ENCODE measurements at places on chromosomes 1 and 21.

- DNase-seq: no peak
These were observed 90.7 kb downstream of the CDC7 start for GRCh38 chr1:91591175-91591974.

- no peak for DNase-seq
These were observed 271.1 kb upstream of the DEPDC1 start for GRCh38 chr1:68767941-68768340.

DNA sequence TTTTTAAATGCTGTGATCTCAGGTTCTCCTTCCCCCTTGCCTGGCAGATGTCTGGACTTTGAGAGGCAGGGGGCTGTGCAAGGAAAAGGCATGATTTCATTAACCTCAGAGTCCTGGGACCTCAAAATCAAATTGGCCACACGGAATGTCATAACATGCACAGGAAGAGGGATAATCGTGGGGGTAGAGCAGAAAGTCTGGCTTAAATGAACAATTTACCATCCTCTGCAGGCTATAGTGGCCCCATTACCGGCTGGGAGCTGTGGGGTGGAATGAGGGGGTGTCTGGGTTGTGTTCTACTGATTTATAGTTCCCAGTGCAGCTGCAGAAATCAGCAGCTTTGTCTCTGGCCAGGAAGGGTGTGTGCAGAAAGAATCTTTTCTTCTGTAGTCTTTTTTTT is 10.8 kb downstream of the OPRD1 start:
- no peak for DNase-seq

DNA sequence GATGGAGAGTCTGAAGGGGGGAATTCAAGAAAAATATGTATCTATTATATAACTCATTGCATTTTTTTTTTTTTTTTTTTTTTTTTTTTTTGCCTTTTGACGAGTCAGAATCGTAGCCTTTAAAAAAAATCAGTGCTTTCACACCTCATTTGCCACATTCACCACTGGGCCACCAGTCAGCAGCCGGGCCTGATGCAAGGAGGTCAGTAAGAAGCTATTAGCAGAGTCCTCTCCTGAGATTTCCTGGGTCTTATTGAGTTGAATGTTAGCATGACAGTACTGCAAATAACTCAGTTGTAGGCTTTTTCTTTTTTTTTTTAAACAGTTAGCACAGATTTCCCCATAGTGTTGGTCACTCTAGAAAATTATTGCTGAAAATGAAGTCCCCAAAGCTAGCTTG is 139.8 kb downstream of the SPATA17 start:
- no peak for DNase-seq

GRCh38 chr1:8116894-8117264 is 90.8 kb upstream of the ERRFI1 start:
- DNase-seq: no peak

DNA sequence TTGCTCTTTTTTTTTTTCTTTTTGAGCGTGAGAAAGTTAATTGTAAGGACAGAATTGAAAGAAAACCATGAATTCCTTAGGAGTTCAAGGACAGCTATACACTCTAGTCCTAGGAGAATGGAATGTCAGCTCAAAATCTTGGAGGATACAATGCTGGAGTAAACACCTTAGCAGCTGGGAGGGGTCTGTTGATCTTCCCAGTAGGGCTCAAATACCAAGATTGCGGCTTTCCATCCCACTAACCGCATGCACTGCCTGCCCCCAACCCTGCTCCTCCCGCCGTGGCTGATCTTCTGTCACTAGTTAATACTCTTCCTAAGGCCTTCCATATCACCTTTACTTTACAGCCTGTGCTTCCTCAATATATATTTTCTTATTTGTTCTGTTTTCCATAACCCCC is 2.6 kb upstream of the PDC start:
- no peak for DNase-seq

GRCh38 chr21:27132266-27132665 is 165.4 kb upstream of the ADAMTS5 start:
- no peak for DNase-seq

DNA sequence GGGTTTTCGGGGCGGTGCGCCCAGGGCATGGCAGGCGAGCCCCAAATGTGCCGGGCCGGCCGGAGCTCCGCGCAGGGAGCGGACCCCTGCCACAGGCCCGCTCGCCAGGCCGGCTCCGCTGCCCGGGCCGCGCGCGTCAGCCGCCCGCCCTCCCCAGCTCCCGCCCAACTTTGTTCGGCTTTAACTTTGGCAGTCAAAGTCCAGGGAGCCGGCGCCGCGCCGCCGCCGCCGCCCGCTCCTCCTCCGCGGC is 488 bp downstream of the SLC35D1 start:
- no peak for DNase-seq

DNA sequence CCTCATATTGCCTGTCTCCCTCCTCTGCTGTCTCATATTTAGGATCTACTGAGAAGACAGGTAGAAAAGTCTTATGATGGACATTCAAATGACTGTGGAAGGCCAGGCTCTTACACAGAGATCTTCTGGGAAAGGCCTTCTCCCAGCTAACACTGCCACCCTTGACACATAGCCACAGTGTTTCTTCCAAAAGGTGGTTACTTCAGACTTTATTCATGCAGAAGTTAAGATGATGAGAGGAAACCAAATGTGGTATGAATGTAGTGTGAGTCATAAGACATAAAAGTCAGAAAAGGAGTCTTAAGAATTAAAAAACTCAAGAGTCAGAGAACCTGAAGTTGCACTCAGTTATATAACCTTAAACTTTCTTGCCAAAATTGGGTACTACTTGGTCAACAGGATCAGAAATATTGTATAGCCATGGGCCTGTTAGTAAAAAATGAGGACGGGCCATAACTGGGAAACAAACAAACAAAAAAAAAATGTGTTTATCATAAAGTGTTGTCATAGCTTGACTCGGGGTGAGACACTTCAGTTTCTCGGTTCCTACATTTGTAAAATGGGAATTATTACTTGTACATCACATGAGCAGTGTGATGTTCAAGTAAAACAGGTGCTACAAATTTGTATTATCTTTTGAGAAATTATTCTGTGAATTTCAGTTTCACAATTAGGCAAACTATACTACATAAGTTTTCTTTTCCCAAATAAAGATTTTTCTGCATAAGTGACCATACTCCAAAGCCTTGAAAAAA is 1.2 kb upstream of the DENND1B start:
- peak; percentile 47 for DNase-seq

DNA sequence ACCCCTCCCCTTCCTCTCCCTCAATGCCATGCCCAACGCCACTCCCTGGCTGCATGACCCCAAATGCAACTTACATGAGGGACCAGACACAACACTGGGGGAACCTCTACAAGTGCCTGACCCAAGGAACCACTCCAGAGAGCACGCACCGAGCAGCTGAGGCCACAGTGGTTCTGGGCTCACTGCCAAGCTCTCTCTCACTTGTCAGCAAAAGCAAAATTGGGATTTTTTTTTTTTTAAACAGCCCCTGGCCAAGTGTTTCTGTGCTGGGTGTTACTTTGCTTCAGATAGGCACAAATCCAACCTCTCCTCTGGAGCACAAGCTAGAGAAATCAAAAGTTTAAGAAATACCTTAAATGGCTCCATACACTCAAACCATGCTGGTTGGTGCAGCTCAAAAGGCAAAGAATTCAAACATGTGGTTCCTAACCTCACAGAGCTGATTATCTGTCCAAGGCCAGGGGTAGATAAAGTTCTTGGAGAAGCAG is 363.0 kb downstream of the SETD4 start:
- no peak for DNase-seq

- no peak for DNase-seq
These were observed 299 bp upstream of the PROX1 start for GRCh38 chr1:213987422-213987926.

GRCh38 chr1:47751193-47751592 is 246.0 kb downstream of the TRABD2B start:
- no peak for DNase-seq

DNA sequence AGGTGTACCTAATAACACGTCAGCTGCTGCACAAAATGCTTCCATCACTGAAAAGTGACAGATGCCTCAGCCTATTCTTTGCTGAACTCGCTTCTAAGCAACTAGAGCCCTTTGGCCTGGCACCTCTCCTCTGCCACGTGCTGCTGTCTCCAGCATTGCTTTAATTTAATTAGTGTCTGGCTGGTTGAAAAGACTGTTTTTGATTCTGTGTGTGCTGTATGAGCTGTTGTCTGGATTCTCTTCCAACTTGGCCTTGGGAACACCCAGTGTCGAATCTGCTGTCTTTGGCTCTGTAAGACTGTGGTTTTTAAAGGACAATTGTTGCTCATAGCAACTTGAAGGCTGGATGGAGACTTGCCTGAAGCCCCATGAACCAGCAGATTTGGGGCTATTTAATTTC is 109.5 kb downstream of the PSMG1 start:
- DNase-seq: no peak

DNA sequence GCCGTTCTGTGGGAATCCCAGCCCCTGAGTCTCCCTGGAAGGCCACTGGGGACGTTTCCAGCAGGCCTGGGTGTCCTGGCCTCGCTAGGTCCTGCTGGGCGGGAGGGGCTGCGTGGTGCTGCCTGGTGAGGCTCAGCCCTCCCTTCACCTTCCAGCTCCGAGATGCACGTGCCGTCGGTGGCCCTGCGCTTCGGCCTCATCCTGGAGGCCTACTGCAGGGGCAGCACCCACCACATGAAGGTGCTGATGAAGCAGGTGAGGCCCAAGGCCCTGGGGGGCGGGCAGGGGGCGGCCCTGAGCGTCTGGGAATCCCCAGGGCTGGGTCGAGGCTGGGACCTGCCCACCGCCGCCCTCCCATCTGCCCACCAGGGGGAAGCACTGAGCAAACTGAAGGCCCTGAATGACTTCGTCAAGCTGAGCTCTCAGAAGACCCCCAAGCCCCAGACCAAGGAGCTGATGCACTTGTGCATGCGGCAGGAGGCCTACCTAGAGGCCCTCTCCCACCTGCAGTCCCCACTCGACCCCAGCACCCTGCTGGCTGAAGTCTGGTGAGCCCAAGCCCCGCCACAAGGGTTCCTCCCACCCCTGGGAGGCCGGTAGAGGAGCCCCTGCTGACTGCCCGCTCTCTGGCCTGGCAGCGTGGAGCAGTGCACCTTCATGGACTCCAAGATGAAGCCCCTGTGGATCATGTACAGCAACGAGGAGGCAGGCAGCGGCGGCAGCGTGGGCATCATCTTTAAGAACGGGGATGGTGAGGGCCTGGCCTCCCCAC is 70.3 kb downstream of the PIK3CD start:
- DNase-seq: peak; percentile 86

- no peak for DNase-seq
These were observed 20.3 kb downstream of the AJAP1 start for GRCh38 chr1:4674676-4675075.

All from activated T-cell treated with anti-CD3 and anti-CD28 coated beads, Interleukin-2, amount 50 U/mL, for 48 hours (primary cell).